ENCODE measurements at places on chromosomes 2 and 18. TPM values are rescaled to one million over a fixed set of nuclear protein-coding genes. Genes with fewer than 3 reads are reported as not detected.

The AMER3 gene
- 0.03 TPM for polyA plus RNA-seq

The LIMS2 gene
- 20.3 TPM for polyA plus RNA-seq

DNA sequence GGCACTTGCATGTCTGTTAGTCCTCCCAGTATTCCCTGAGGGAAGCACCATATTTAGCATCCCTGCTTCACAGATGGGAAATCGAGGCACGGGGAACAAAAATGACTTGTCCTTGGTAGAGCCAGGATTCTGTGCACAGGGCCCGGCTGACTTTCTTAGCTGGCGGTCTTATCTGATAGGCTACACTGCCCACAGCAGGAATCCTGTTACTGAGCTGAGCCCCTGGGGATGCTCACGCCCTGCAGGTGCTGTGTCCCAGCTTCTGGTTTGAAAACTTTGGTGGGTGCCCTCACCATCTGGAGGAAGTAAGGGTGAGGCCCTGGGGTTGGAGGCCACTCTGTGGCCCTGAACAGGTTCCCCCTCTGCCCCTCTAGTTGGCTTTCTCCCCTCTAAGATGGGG is 68.4 kb upstream of the MCFD2 start:
- no peak for DNase-seq

DNA sequence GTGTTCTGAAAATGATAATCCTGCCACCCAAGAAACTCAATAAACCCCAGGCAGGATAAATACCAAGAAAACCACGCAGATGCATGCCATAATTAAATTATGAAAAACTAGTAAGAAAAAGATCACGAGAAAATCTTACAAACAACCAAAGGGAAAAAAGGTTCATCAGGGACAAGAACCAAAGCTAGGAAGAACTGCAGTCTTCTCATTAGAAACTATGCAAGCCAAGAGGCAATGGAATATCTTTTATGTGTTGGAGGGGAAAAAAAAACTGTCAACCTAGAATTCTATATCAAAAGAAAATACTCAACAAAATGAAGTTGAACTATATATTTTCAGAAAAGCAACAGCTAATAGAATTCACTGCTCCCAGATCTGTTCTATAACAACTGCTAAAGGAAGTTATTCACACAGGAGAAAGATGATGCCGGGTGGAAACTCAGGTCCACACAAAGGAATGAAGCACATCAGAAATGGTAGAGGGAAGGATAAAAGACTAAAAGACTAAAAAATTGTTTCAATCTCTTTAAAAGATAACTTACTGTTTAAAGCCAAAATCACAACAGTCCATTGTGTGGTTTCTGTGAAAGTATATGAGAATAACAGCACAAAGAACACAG is 55.0 kb downstream of the NDUFA10 start:
- DNase-seq, result no peak

DNA sequence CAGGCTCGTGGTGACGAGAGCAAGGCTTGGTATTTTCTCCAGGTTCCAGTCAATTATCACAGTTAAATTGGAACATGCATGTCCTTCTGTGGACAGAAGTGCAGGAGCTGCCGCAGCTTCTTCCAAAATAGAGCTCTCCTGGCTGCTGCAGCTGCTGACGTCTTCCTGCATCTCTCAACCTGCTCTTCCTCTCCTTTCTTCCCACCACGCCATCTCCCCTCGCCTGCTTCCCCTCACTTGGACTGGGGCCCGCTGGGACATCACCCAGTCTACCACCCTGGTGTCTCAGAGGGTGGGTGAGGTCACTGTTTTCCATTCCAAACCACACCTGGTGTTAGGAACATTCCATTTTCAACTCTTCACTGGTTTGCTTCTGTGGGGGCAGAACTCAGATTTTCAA is 41.4 kb downstream of the SPP2 start:
- DNase-seq, result no peak

GRCh38 chr2:8984855-8985254 is 18.6 kb downstream of the MBOAT2 start:
- no peak for DNase-seq

All from right renal pelvis (tissue), 4 donors.